ENCODE measurements at places on chromosomes 1 and 21.
A peak's percentile ranks its signal among the peaks of the same experiment; 100 is the strongest.

GRCh38 chr1:61171974-61172373 is 89.6 kb downstream of the NFIA start:
- DNase-seq, result no peak

- no peak for DNase-seq
Measured at GRCh38 chr1:230267338-230268065, 158.6 kb downstream of the PGBD5 start.

DNA sequence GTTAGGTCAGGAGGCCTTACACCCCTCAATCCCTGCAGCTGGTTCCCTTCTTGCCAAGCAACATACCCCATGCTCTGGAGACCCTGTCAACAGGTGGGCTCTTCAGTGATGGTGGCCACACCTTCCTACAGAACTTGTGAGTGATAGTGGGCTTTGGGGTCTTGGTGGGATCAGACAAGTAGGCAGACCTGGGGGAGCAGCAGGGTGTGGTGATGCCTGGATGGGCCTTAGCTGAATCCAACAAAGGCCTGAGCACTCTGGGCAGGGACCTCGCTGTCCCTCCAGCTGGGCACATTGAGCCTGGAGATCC is 14.9 kb downstream of the FAAH start:
- no peak for DNase-seq

GRCh38 chr1:173122344-173122935 is 71.7 kb upstream of the TNFSF18 start:
- DNase-seq, result no peak

GRCh38 chr1:186985889-186986491 is 157.2 kb downstream of the PLA2G4A start:
- DNase-seq, result peak; percentile 37

- no peak for DNase-seq
Measured at GRCh38 chr1:226784081-226785049, 45.3 kb upstream of the ITPKB start.

DNA sequence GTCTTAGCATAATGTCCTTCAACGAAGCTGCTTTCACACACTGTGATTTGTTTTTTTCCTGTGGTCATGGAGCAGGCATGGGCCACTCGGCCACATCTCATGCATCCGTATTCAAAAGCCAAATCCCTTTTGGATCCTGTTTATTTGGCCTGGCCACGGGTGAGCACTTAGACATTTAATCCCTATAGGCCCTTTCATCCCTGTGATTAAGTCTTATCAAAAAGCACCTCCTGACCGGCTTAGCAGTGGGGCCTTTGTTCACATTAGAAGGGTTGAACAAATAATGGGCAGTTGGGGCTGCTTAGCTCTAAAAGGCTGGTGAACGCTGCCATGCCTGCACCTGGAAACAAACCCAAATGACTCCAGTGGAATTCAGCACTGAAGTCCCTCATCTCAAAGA is 2.0 kb downstream of the KCNE2 start:
- no peak for DNase-seq

- no peak for DNase-seq
Measured at GRCh38 chr1:152451254-152451653, 37.2 kb upstream of the CRNN start.

DNA sequence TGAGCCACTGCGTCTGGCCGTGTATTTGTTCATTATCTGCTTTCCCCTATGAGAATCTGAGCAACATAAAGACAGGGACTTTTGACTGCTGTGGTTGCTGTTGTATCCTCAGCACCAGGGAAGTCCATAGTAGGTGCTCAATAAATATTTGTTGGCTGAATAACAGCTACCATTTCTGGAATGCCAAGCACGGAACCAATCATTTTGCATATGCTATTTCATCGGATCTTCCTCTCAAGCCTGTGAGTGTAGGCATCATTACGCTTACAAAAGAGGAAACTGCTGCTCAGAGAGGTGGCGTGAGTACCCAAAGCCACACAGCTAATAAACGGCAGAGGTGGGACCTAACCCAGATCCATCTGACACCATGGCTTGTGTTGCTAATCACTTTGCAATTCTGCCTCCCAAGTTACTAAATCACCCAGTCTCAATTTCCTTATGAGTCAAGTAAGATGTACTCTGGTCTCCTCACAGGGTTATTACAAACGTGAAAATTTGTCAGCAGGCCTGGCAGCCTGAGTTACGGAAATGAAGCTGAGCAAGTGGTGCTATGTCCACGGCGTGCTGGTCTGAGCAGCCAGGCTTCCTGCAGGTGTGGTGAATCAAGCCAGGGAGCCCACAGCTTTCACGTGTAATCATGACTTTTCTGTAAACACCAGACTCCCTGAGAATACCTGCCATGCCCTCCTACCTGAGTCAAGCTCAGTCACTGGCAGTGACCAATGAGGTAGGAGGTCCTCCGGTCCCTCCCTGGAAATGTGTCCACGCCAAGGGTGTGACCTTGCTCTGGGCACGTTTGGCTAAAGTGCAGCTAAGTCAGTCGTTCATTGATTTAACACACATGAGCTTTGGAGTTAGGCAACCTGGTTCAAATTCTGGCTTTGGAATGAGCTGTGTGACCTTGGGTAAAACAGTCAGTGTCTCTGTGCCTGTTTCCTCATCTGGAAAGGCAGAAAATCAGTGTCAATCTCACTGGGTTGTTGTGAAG is 4.8 kb upstream of the RHCE start:
- DNase-seq, result no peak

GRCh38 chr1:17911791-17912190 is 156.7 kb downstream of the ACTL8 start:
- no peak for DNase-seq
